D341Med (cell line): ENCODE measurements at places on chromosomes 5 and 9.

- no peak for DNase-seq
Observed at GRCh38 chr5:103362211-103362610, 103.6 kb downstream of the MACIR start.

GRCh38 chr5:118220556-118221195 lies 767.7 kb downstream of the DTWD2 start:
- DNase-seq: no peak

DNA sequence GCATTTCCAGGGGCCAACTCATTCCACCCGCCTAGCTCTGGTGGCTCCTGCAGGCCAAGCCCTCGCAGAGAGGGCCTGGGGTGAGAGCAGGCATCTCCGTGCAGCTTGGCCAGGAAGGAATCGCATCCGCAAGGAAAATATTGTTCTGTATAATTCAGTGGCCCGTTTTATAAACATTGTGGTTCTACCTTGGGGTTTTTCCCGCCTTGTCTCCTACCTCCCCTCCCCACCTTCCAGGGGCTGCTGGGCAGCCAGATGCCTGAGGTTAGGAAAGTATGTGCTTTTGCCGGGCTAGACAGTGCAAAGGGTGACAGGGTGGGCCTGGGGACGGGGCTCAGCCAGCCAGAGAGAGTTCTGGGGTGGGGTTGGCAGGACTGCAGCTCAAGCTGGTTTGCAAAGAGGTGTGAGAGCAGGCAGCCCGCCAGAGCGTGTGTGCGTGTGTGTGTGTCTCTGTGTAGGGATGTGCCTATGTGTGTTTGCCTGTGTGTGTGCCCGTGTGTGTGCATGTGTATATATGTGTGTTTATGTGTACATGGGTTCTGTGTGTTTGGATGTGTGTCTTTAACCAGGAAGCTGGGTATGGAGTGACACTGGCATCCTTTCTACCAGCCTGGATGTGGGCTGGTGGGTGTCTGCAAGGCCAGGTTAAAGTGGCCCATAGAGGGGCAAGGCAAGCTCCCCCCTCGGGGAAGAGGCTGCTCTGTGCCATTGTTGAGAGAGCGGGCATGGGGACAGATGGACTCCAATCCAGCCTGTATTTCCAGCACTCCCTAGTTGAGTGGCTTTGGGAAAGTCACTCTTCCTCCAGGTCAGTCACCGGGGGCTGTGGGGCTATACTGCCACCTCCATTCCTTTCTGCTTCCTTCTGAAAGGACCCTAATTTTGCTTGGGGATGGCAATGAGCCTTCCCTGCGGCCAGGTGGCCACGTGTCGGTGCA lies 10.6 kb upstream of the SLC2A6 start:
- DNase-seq: no peak

DNA sequence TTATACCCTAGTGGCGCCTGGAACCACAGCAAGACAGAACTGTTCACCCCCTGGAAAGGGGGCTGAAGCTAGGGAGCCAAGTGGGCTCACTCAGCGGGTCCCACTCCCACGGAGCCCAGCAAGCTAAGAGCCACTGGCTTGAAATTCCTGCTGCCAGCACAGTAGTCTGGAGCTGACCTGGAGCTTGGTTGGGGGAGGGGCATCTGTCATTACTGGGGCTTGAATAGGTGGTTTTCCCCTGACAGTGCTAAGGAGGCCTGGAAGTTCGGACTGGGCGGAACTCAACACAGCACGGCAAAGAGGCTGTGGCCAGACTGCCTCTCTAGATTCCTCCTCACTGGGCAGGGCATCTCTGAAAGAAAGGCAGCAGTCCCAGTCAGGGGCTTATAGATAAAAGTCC lies 19.5 kb downstream of the BTNL3 start:
- no peak for DNase-seq
